ENCODE measurements at places on chromosomes 3 and 15.

- DNase-seq: peak; percentile 78
These were observed 162.0 kb downstream of the KLF13 start for GRCh38 chr15:31488437-31489204.

DNA sequence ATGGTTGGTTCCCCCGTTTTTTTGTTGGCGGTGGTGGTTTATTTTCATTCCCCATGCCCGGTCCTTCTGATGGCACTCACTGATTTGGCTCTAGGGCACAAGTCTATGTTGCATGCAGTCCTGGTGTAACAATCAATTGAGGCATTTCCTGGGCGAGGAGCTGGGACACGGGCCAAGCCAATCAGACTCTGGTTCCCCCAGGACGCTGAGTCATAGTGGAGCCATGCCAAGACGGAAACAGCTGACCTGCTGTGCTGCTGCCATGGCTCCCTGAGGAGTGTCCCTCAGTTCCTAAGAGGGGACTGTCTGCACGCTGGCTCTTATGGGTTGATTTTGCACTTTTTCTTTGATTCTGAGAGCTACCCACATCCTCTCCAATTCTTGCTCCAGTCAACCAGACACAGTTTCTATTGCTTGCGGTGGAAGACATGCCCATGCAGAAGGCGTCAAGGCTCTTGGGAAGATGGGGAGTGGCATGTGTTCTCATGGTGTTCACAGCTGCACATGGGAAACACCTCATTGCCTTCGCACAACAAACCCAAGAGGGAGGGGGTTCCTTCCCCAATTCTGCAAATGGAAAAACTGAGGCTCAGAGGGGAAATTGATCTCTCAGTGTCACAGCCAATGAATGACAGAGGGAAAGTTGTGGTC lies 28.3 kb upstream of the ALDH1L1 start:
- peak; percentile 96 for DNase-seq

DNA sequence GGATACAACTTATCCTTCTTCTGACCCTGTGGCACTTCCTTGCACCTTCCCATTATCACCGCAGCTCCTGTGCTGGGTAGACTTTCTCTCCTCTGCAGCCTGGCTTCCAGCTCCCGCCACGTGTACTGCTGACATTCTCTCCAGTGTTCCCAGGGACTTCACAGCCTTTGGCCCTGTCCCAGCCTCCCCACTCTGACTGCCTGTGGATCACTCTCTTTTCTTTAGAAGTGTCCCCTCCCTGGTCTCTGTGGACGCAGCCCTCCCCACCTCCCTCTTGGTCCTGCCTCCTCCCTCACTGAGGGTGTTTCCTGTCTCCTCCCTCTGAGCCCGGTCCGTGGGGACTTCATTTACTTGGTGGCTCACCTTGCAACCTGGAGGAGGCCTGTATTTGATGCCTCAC lies 17.4 kb downstream of the PDIA5 start:
- DNase-seq: no peak

DNA sequence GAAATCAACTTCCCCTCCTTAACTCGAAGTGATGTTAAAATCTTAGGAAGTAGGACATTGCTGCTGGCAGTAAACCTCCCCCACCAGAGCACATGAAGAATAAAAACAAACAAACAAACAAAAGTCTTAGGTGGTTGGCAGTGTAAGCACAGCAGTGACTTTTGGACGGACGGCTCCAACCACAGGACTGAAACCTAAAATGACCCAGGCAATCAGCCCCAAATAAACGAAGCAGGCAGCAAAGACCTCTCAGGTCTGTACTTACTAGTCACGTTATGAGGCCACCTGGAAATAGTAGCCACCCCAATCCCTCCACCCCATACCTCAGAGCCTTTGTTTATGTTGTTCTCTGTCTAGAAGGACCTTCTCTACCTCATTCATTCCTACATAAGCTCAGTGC lies 33.5 kb upstream of the HES1 start:
- DNase-seq: no peak

GRCh38 chr3:29169451-29169850 lies 111.4 kb upstream of the RBMS3 start:
- no peak for DNase-seq

- peak; percentile 31 for DNase-seq
These were observed 1.4 kb downstream of the CCR5AS start for GRCh38 chr3:46405301-46406019.

Measured in LoVo (cell line).